ENCODE measurements at places on chromosomes 2 and 18.

GRCh38 chr2:173215316-173215715 is 139.4 kb upstream of the CDCA7 start:
- DNase-seq: no peak

- DNase-seq: peak; percentile 62
Measured at GRCh38 chr2:29227935-29228675, 112.9 kb downstream of the CLIP4 start.

- DNase-seq: no peak
Measured at GRCh38 chr2:232971744-232972143, 41.3 kb downstream of the NGEF start.

- DNase-seq: no peak
Measured at GRCh38 chr2:47964722-47965434, 58.6 kb upstream of the FBXO11 start.

DNA sequence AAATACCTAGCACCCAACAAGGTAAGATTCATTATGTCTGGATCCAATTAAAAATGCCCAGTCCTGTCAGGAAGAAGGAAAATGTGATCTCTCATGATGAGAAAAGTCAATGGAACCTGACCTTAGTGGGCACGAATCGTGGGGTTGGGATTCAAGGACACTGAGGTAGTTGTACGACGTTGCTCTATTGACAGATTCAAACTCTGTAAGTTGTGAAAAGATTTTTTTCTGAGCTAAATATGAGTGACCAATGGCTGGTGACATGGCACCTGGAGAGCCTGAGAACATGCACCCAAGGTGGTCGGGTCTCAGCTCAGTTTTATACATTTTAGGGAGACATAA is 148.2 kb downstream of the NDUFA10 start:
- no peak for DNase-seq

DNA sequence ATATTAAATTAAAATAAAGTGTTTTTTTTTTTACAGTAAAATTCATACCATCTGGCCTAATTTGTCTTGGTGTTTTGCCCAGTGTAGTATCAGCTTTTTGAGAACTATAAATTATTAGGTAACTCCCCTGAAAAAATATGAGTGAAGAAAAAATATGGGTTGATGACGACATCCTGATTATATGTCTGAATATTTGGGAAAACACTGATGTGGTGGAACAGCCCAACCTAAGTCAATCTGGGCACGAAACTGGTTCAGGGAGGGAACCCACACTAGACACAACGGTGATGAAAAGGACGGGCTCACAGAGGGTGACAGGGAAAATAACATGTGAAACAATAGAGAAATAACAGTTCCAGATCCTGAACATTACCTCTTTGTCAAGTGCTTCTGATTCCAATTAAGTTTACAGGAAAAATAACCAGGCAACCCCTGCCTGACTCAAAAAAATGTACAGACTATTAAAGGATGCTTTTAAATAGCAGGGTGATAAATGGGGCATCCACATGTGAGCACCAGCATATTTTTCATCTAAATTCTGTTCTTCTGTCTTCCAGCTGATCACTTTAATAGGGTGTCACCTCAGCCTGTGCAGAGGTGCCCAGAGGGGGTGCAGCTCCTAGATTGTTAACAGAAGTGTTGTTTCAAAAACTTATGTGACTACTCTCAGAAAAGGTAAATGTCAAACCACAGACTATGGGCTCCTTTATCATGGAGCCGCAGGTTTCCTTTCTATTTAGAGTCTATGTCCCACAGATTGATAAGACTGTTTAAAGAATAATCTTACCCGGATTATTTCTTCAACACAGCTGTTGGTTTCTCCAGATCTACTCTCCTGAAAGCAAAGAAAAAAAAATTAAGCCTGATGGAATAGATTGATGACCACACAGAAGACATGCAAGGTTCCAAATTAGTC is 305.4 kb downstream of the AFF3 start:
- DNase-seq: peak; percentile 48

DNA sequence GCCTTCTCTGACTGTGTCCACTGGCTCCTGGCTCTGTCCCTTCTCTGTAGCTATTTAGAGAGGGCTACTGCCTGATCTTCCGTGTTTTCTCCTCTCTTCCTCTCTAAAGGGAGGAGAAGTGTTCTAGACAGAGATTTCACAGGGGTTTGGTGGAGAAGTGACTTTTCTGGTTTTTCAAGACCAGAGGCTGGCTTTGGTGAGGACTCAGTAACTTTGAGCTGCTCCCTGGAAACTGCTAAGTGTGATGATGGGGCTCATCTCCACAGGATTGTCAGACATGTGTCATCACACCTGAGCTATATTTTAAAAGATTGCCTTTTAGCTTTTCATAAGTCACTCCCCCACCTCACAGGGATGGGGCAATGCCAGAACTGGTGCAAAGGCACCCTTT is 6.2 kb downstream of the MAL start:
- DNase-seq: no peak

DNA sequence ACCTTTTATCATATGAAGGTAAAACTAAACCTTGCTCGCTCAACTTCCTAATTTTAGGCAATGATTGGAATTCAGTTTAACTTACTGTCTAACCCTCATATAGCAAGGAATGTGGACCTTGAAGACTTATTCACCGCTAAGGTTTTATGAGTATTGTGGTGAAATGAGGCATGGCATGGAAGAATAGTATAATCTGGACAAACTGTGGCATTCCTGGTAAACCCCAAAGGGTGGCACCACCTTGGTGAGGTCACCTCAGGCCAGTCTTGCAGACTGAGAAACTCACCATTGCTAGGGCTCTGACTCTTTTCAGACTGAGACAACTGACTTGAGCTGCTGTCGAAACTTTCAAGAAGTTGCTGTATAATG is 51.1 kb upstream of the EHBP1 start:
- peak; percentile 69 for DNase-seq

DNA sequence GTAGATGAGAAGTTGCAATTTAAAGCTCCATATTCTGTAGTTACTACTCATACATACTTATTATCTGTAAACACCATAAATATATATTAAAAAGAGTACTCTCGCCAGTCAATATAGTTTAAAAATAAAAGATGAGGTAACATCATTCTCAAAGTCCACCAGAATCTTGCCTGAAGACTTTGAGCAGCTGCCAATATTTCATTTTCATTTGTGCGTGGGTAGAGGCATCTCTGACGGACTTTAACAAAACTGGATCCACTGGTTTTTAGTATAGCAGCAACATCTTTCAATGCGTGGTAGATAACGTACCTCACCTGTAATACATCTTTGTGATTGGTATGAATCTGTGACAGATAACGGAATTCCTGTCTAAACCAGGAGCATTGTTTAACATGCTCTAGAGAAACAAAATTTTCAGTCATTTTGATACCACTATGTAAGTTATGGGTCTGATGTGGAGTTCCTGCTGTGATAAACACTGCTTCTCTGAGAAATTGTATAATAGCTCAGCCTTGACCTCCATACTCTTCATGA is 45.0 kb downstream of the WDR75 start:
- DNase-seq: no peak

- DNase-seq: no peak
Measured at GRCh38 chr2:41764131-41764530, 283.7 kb upstream of the PKDCC start.

DNA sequence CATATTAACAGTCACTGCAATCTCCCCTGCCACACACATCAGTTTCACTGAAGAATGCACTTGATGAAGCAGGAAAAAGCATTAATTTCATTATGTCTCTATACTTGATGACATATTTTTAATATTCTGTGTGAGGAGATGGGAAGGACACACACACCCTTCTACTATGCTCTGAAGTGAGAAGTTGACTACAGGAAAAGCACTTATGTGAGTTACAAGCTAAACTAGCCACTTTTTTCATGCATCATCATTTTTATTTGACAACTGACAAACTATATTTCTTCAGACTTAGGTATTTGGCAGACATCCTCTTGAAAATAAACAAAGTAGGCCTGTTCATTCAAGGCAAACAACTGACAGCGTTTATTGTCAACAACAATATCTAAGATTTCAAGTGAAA is 150.4 kb upstream of the ID2 start:
- no peak for DNase-seq

DNA sequence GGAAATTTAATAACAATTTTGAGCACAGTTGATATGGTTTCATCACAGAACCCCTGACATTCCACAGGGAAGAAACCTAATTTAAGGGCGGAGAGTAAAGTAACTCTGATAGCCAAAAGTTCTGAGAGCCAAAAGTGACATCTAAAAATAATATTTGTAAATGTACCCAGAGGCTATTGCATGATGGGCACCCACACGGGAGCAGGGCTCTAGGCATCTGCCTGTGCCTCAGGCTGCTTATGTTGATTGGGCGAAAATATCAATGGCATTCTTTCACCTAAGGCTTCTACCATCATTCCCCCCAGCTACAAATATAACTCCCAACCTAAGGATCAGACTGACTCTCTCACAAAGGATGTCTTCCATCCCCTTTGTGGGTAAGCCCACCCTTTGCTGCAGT is 54.1 kb upstream of the PTPRM start:
- DNase-seq: no peak

- no peak for DNase-seq
Measured at GRCh38 chr2:235165631-235166030, 213.8 kb downstream of the SH3BP4 start.

DNA sequence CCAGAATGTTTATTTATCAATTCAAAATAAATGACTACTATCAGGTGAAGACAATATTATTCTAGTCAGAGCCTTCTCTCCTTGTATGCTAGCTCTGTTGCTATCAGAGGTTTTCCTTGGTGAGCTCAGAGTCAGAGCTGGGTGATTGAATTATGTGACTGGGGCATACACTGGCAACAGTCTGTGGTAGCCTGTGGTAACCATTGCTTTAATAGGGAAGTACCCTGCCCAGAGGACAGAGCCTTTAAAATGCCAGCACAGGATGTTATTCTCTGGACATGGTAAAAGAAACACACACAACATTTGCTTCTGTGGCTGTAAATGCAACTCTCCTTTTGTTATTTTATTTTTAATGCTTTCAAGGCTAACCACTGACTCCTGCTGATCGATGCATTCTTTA is 124.7 kb downstream of the PPP1R1C start:
- DNase-seq: no peak

DNA sequence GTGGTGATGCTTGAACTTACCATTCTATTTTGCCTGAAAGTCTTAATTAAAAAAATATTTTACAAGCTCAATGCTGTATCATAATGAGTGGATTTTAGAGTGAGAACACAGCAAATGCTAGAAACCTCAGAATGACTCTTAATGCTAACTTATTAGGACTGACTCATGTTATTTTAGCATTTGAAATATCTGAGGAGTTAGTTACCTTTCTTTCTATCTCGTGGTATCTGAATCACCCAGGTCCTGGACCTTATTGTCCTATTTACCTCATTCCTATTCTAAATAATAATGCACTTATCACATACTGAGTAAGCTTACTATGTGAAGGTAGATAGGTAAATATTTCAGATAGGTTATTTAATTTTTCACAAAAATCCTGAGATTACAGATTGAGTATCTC is 70.7 kb downstream of the SOS1 start:
- peak; percentile 5 for DNase-seq

- DNase-seq: no peak
Measured at GRCh38 chr2:218710334-218710686, 325 bp upstream of the TTLL4 start.

DNA sequence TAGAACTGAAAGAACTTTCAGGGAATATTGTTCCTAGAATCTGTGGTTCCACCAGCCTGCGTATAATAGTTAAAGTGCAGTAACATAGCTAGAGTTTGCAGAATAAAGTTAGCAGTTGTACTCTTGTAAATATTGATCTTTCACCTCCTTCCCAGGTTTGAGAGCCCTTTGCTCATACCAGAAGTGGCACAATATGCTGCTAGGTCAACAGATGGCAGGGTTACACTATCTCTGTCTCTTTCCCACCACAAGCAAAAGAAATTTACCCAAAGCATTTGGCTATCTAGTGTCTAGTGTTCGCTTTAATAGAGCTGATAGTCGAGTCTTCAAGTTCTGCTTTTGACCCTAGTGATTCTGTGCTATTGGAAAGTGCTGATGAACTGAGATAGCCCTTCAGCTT is 119.0 kb upstream of the KLHL14 start:
- DNase-seq: no peak

GRCh38 chr2:110973262-110973661 is 147.5 kb upstream of the BCL2L11 start:
- DNase-seq: no peak

- peak; percentile 32 for DNase-seq
Measured at GRCh38 chr2:118580651-118581050, 266.8 kb downstream of the EN1 start.

- peak; percentile 59 for DNase-seq
Measured at GRCh38 chr18:75208155-75208835, 644 bp downstream of the PTGR3 start.

GRCh38 chr2:75560022-75560767 is 544 bp downstream of the EVA1A start:
- DNase-seq: peak; percentile 56

DNA sequence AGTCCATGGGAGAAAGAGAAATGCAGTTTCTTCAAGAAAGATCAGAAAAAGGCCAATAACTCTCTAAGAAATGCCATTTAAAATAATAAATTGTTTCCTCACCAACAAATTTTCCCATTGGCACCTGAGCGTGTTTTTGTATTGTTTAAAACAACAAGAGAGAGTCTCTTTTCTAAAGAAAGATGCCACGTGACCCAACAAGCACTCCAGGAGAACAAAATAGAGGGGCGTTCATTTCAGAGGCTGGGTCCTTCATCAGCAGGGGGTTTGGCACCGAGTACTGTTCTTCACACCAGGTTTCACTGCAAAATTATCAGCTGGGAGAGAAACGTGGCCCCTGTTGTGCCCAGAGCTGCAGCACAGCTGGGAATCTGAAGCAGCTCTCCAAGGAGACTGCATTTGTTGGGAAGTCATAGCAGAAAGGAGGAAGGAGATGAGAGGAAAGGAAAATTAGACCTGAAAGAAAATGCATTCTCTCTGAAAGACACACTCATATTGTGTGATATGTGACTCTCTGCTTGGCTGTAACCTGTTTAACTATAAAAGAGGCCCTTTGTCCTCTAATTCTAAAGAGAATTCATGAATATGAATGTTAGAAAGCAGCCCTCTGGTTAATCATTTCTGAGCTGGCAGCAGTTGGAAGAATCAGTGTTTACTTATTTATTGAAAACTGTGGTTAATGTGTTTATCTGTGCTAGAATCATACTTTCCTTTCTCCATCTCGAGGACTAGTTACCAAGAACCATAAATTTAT is 205.3 kb upstream of the CDH20 start:
- DNase-seq: no peak

- no peak for DNase-seq
Measured at GRCh38 chr18:47174545-47175116, 1.5 kb downstream of the IER3IP1 start.
